ENCODE measurements at places on chromosomes 3 and 15. TPM values are rescaled to one million over a fixed set of nuclear protein-coding genes. Genes with fewer than 3 reads are reported as not detected.

CD86 gene
- total RNA-seq = 1.7 TPM

PSMD2 gene
- 174 TPM for total RNA-seq

DNA sequence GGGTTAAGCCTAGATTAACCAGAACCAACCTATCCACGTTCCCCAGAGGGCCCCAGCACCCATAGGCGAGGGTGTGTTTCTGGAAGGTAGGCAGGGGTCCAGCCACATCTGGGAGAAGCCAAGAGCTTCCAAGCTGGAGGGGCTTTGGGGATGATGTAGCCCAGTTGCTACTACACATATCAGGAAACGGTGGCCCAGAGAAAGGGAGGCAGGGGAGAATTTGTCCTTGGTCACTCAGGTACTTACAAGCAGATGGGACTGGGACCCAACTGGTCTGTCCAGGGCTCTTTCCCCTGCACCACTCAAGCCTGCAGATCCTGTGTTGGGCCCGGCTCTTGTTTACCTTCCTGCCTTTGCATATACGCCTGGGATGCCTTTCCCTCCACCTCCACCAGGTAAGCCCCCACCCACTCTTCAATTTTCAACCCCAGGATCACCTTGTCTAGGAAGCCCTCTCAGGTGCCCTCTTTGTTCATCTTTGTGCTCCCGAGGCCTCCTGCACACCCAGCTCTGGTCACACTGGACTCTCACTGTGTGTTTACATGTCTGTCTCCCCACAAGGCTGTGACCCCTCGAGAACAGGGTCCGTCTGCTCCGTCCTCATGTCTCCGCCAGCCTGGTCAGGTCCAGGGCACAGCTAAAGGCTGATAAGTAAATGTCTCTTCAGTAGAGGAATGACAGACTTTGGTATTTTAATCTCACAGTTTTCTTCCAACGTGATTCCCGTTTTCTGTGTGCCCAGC is 204.4 kb upstream of the LINGO1 start:
- no peak for DNase-seq

- DNase-seq = no peak
Observed at GRCh38 chr3:9041626-9042025, 78.4 kb upstream of the RAD18 start.

Measured in left colon (tissue), 2 donors.